ENCODE measurements at places on chromosomes 11 and 22. TPM values are rescaled to one million over a fixed set of nuclear protein-coding genes. Genes with fewer than 3 reads are reported as not detected.

GRCh38 chr11:69352715-69353319 lies 58.9 kb downstream of the MYEOV start:
- no peak for DNase-seq
- no peak overlapping the region for H3K27ac ChIP-seq
- no peaks in the 10 kb centered on the region for H3K36me3 ChIP-seq

DNA sequence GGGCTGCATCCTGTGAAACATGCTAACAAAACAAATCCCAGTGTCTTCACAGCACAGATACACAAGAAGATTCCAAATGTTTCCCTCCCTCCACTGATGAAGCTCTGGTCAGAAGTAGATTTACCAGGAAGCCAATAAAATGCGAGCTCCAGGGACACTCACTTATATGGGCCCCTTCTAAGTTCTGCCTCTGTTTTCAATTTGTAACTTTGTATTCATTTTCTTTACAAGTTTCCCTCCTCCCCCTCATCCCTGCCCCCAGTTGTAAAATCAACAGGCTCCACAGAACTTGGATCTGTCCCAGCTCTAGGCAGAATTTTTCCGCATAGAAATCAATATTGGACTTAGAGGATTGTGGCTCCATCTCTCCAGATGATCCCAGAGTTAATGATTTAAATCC lies 48.1 kb upstream of the ME3 start:
- H3K27ac ChIP-seq: no peak overlapping the region
- H3K4me3 ChIP-seq: no peak overlapping the region
- H3K36me3 ChIP-seq: peaks cover 2% of the 10 kb centered on the region

GRCh38 chr11:104198576-104198975 lies 34.6 kb upstream of the PDGFD start:
- no peak overlapping the region for H3K27ac ChIP-seq
- no peaks in the 10 kb centered on the region for H3K36me3 ChIP-seq
- H3K4me3 ChIP-seq: no peak overlapping the region
- DNase-seq: no peak

CYTH4 gene
- not detected for total RNA-seq

PAK1 gene
- 122 TPM for total RNA-seq

C11orf16 gene
- 0.15 TPM for total RNA-seq

PLAAT2 gene
- 0.52 TPM for total RNA-seq

DNA sequence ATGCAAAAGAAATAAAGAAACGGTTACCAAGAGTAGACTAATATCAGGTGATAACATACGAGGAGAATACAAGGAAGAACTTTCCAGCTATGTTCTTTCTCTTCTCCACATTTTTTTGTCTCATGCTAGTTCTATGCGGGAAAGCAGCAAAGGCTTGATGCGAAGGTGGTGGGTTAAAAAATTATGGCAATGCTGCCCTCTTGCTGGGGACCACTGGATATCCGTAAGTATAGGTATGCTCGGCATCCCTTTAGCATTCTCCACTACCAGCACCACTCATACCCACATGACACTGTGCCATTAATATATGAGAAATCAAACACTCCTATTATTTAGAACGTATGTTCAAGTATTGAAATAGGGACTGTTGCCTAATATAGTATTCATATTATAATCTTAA lies 776.4 kb downstream of the LRRC4C start:
- H3K4me1 ChIP-seq: peaks cover 4% of the 10 kb centered on the region
- no peak overlapping the region for H3K4me3 ChIP-seq
- no peak overlapping the region for H3K27ac ChIP-seq
- no peaks in the 10 kb centered on the region for H3K27me3 ChIP-seq
